Brain microvascular endothelial cell (primary cell): ENCODE measurements at places on chromosomes 12 and 14.

- no peak for DNase-seq
Measured at GRCh38 chr14:39015964-39016577, 87.0 kb downstream of the SEC23A start.

DNA sequence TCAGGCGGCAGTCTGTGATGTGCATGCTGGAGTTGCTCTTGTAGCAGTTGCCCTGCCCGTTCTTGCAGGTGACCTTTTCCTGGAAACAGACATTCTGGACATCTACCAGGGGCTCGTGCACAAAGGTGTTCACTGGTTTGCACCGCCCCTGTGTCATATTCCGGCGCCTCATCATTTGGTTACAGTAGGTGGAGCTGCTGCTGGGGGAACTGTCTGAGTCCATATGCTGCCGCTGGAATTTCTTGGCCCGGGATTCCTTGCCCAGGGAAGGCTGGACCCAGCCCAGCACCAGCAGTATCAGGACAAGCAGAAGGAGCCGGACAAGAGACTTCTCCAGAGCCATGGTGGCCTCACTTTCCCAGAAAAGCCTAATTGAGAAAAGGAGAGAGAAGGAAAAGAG is 918 bp downstream of the RNASE1 start:
- DNase-seq, result no peak

DNA sequence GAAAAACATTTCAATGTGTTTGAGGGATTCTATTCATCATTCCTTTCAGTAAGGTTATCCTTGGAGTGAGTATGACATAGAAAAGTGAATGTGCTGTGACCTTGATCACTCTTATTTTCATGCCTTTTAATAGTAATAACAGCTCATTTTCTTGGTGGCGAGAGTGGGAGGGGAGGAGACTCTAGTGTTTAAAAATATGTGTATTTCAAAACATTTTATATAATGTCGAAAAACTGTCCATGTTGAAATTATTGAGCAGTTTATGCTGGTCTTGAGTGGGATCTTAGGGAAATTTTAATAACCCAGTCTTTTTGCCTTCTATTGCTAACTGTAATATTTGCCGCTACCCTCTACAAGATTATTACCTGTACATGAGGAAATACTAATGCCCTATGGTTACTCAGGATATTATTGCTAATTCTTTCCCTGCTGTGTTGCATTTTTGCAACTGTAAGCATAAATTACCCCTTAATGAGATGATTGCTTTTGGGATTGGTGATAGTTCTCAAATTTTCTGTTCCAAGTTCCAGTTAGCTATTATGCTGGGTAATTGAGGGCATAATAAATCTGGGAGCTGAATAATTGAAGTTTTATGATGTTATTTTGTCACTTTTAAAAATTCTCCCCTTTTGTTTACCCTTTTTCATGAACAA is 21.9 kb downstream of the ATF7IP start:
- no peak for DNase-seq

DNA sequence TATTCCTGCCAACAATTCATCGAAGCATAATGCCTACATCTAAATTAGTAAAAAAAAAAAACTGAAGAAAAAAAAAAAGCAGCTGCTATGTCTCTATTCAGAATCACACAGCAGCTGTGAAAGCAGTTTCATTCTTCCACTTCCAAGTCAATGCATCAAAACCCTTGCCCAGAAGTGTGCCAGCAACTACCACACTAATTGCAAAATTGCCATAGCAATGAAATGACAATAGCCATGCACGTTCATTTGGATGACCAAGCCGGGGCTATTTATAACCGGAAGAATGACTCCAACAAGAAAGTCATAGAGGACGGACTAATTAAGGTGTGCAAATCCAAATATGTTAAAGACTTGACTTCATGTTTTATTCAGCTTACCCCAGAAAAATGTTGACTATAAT is 42.5 kb downstream of the SLC2A13 start:
- no peak for DNase-seq

- no peak for DNase-seq
Measured at GRCh38 chr12:131204416-131205274, 250.9 kb downstream of the ADGRD1 start.

GRCh38 chr14:37992499-37992898 is 215.2 kb upstream of the SSTR1 start:
- DNase-seq, result no peak

DNA sequence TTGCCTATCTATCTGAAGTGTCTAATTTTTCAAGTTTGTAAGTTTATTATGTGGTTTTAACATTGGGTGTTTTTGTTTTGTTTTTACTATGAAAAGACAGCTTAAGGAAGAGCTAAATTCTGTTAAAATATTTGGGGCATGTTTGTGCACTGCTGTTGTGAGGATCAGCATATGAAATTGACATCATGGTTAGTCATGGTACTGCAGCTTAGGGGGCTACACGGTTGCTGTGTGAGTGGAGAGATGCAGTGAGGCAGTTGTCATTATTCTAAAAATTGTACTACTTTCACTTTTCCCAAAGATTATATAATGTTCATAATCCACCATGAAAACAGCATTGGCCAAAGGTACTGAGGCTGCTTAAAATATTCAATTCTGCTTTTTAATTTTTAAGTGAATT is 49.0 kb downstream of the ZC3H14 start:
- peak; percentile 25 for DNase-seq

DNA sequence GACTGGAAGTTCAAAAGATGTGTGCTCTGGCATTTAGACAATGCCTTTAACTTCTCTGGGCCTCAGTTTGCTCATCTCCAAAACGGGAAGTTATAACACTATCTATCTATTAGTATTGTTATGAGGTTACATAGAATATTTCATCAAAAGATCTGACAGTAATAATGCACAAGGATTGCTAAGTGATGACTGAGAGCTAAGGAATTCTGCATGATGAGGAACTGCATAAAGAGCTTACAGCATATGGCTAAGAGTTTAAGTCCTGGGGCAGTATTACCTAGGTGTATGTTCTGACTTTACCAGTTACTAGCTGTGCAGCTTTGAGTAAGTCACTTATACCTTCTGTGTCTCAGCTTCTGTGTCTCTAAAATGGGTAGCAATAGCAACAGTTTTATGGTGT is 160.1 kb upstream of the TMPO start:
- DNase-seq, result peak; percentile 45

- DNase-seq, result no peak
Measured at GRCh38 chr12:129662234-129662633, 241.6 kb downstream of the TMEM132D start.

- no peak for DNase-seq
Measured at GRCh38 chr14:73022051-73022450, 4.9 kb downstream of the ZFYVE1 start.

GRCh38 chr12:53538209-53538689 is 31.0 kb upstream of the NPFF start:
- no peak for DNase-seq

GRCh38 chr14:34220921-34221320 is 241.1 kb downstream of the SPTSSA start:
- DNase-seq, result no peak

GRCh38 chr12:77122236-77122635 is 56.9 kb upstream of the E2F7 start:
- DNase-seq, result peak; percentile 98

DNA sequence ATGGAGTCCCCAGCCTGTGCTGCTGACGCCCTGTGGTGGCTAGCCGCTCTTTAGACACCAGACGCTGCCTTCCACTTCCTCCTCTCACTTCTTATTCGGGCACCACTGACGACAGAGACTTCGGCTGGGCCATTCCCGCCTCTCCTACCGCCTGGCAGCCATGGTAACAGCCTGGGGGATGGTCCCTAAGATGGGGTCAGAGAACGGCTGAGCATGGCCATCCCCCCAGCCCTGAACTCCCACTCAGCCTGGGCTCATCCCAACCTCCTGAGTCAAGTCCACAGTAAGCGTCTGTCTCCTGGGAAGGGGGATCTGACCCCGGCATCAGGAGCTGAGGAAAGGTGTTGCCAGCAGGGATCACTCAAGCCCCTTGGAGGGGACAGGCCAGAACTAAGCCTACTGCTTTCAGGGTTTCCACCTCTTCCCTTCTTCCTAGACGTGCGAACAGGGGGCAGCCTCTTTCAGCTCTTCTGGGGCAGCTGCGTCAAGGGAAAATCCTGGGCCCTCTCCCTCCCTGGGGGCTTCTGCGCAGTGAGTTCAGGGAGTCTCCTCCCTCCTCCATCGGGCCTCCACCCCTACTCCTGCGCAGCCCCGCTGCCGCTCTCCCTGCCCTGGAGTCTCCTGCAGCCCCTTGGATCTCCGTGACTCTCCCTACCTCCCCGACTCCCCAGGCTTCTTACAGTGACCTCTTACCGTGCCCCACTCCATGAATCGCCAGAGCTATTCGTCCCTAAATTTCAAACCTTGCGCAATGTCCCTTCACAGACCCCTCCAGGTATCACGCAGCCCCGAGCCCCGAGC is 643 bp upstream of the TAMALIN start:
- DNase-seq, result no peak

- no peak for DNase-seq
Measured at GRCh38 chr12:5503774-5504173, 71.9 kb downstream of the NTF3 start.

- DNase-seq, result no peak
Measured at GRCh38 chr12:8636581-8636980, 23.9 kb upstream of the AICDA start.

DNA sequence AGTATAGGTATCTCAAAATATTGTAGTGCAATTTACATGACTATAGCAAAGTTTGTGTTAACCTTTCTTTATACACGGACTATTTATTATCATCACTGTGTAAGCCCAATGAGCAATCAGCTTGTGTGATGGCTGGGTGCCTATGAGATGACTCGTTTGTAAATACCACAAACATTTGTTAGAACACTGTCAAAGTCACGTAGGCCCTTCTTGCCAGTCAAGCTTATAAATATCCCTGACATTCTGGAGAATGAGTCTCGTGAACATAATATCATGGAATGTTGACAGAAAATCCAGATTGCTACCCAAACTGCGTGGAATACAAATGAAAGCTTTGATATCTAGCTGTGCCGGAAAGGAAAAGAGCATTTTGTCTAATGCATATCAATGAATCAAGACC is 648.3 kb upstream of the MDGA2 start:
- DNase-seq, result peak; percentile 5

DNA sequence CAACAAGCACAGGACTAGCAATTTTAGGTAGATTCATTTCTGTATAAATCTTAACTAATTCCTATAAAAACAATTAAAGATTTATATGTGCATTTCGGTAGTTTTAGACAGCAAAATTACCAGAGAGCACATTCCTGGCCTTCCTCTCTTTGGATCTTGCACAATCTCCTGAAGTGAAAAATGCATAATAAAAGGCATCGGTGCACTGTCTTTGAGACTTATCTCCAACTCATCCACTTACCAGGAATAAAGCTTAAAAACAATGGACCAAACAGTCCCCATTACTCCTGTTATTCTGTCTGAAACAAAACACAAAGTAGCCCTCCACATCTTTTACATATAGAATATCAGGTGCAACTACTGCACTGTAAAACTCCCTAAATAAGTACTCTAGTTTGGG is 69.3 kb downstream of the HECTD1 start:
- DNase-seq, result no peak

DNA sequence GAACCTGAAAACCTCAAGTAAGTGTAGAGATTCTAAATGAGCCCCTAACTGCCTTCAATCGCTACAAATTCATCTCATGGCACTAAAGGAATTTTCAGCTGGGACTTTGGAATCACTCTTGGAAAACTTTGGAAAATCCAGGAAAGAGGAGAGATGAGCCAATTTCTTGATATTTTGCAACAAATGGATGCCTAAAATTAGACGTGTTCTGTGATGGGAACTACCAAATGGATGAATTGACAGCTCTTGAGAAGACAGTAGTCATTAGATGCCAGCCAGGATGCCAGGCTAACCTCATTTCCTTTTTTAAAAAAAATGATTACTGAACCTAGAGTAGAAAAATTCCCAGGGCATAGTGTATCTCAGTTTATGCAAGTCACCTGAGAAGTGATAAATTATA is 78.3 kb downstream of the NPAS3 start:
- DNase-seq, result no peak

GRCh38 chr14:49677643-49678042 is 10.4 kb downstream of the POLE2 start:
- DNase-seq, result no peak

GRCh38 chr12:108846290-108846701 is 11.1 kb downstream of the SSH1 start:
- no peak for DNase-seq

GRCh38 chr12:94805749-94806529 is 155.6 kb upstream of the TMCC3 start:
- peak; percentile 61 for DNase-seq

GRCh38 chr14:56744016-56744415 is 66.3 kb downstream of the OTX2 start:
- no peak for DNase-seq

- DNase-seq, result no peak
Measured at GRCh38 chr12:6666211-6666610, 3.3 kb upstream of the ING4 start.

DNA sequence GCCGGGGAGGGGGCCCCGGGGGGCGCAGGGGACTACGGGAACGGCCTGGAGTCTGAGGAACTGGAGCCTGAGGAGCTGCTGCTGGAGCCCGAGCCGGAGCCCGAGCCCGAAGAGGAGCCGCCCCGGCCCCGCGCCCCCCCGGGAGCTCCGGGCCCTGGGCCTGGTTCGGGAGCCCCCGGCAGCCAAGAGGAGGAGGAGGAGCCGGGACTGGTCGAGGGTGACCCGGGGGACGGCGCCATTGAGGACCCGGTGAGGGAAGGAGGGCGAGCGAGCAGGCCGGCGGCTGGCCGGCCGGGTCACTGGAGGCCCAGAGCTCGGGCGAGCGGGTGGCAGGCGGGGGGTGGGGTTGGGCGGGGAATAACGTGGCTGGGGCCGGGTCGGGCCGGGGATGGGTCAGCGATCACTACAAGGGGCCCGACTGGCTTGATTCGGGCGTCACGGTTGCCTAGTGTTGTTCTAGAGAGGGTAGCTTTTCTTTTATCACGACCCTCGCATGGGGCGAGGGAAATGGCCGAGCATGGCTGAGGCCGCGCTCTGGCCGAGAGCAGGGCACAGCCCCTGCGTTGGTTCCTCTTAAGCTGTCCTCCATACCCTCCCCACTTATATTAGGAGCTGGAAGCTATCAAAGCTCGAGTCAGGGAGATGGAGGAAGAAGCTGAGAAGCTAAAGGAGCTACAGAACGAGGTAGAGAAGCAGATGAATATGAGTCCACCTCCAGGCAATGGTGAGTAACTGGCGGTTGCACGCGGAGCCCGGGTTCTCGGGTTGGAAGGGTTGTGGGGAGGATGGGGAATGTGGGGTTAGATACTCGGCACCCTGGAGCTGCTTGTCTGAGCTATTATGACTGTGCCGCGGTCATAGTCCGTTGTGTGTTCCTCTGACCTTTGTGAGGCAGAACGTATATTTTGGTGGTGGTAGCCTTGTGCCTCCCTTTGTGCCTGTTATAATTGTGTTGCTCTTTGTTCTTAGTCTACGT is 603 bp downstream of the PABPN1 start:
- peak; percentile 46 for DNase-seq

- DNase-seq, result no peak
Measured at GRCh38 chr14:58825606-58826005, 187.8 kb downstream of the DACT1 start.
